NCI-H748 treated with DMSO at 0.1 percent for 48 hours (cell line): ENCODE measurements at places on chromosomes 5 and 9.

- DNase-seq: no peak
Observed at GRCh38 chr5:53206562-53206961, 97.0 kb upstream of the MOCS2 start.

DNA sequence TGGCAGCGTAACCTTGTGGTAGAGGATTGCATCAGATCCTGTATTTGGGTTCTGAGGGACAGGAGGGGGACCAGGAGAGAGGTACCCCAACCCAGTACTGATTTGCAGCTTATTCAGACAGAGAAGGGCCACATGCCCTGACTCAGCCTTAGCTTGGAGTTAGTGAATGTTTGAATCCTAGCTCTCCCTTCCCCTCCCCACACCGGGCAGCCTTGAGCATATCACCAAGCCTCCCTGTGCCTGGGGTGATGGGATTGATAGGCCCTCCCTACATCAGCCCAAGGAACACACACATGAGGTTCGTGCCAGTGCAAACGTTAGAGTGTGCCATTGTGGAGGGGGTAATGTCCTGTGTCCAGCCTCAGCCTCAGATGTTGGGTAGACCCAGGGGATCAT lies 71.9 kb downstream of the AMBP start:
- DNase-seq: no peak

GRCh38 chr5:133881576-133882388 lies 86.6 kb downstream of the C5orf15 start:
- DNase-seq: no peak

DNA sequence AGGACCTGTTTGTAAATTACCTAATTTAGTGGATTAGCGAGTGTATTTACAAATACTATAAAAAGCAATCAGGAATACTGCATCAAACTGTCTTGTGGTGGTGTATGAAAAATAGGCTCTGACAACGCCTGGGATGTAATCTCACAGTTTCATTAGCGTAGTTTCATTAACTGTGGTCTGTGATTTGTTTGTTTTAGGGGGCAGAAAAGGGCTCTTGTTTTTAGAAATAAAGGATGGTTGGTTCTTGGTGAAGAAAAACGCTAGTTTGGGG lies 1.4 kb downstream of the SLC44A1 start:
- DNase-seq: no peak

- no peak for DNase-seq
Observed at GRCh38 chr5:6785161-6785860, 72.1 kb downstream of the TENT4A start.
